ENCODE measurements at places on chromosomes 11 and 22.

GRCh38 chr11:67356864-67357561, 3.7 kb upstream of the POLD4 start:
- DNase-seq: peak; percentile 42

DNA sequence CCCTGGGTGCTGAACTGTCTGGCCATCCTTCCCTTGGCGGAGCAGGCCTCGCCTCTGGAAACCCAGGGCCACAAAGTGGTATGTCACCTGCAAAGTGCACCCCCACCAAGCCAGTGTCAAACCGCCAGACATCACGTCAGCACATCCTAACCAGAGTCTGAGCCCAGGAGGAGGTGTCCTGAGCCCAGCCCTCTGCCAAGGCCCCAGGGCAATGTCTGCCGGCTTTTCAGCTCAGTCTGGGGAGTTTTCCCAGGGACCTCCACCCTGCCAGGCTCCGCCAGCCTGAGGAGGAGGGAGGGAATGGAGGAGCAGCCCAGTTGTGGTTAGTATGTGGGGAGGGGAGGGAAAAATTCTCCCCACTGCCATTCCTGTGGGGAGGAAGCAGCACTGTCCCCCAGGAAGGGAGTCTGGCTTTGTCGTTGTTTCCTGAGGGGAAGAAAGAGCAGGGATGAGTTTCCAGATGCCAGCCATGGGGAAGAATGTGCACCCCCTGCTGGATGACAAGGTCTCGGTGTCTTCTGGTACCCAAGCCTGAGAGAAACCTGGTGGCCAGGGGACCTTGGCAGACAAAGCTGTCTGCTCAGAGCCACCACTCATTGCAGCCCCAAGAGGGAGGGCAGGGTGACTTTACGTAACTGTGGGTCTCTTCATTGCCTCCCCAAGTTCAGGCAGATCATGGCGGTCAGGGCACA, 81.4 kb upstream of the CD82 start:
- no peak for DNase-seq

DNA sequence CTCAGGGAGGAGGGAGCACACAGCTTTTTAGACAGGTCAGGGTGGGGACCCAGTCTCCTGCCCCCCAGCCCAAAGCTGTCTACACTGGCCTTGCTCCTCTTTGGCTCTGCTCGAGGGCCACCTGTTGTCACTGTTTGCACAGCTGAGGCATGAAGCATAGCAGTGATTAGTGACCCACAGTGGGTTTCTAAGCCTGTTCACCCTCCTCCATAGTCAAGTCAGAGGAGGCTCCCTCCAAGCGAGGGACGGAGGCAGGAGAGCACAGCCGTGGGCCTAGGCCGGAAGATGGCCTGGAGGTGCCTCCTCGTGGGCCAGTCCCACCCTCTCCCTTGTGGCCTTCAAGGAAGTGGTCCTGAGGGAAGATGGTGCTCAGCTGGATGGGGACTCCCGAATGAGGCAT, 241.1 kb downstream of the GRIK4 start:
- no peak for DNase-seq

GRCh38 chr11:57711414-57712255, at the start of gene MED19:
TSS of gene MED19 (minus strand) at chr11:57712215. CDS start at chr11:57712179, 36 bp downstream.
- DNase-seq: peak; percentile 50

GRCh38 chr22:46067159-46068111, 82.9 kb upstream of the PPARA start:
- no peak for DNase-seq

- DNase-seq: no peak
These were observed 9.6 kb upstream of the PTS start for GRCh38 chr11:112216561-112217105.

GRCh38 chr11:85472953-85473352, 154.2 kb downstream of the DLG2 start:
- no peak for DNase-seq

GRCh38 chr11:69791276-69792180, 16.4 kb upstream of the FGF4 start:
- no peak for DNase-seq

DNA sequence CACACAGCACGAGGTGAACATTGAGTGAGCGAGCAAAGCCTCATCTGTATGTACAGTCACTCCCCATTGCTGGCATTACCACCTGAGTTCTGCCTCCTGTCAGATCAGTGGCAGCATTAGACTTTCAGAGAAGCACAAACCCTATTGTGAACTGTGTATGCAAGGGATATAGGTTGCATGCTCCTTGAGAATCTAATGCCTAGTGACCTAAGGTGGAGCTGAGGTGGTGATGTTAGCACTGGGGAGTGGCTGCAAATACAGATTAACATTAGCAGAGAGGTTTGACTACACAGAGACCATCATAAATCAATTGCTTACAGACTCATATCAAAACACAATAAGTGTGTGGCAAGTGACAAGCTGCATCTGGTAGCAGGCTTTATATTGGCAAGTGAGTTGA, 262.5 kb upstream of the ANO5 start:
- no peak for DNase-seq

DNA sequence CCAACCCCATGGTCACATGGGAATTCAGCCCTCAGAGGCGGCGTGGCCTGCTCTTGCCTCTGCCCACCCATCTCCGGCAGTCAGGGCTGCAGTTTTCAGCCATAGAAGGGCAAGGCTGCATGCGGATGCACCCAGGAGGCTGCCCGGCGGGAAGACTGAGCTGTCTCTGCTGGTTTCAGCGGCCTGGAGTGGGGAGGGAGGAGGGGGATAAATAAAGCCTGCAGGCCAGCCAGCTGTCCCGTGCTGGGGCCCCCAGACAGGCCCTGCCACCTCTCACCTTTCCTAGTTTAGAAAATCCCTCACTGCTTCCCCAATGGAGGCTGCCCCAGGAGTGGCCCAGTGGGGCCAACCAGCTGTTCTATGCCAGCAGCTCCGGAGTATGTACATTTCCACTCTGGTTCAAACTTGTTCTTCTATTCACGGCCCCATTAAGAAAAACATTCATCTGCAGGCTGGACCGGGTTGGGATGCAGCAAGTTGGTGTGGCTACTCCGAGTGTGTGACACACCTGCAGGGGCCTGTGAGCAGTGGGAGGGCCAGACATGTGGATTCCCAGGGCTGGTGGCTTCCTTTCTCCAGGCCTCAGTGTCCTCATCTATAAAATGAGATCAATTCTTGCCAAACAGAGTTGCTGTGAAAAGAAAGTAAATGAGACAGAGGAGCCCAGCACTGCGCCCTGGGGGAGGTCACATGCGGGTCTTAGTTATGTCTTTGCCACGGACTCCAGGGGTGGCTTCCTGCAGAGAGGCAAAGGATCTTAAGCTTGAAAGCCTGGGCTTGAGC, 5.0 kb downstream of the MICALL1 start:
- DNase-seq: no peak

GRCh38 chr11:127073621-127074020, 73.1 kb upstream of the KIRREL3 start:
- no peak for DNase-seq

- no peak for DNase-seq
These were observed 26.6 kb upstream of the SCN3B start for GRCh38 chr11:123681030-123681429.

GRCh38 chr11:72080326-72081183, at the start of the genes LRRC51 and NUMA1:
TSS of gene LRRC51 (plus strand) at chr11:72080850. CDS start at chr11:72089084, 8,234 bp downstream.
TSS of gene NUMA1 (minus strand) at chr11:72080542. CDS start at chr11:72035943, 44,599 bp downstream.
- peak; percentile 96 for DNase-seq

DNA sequence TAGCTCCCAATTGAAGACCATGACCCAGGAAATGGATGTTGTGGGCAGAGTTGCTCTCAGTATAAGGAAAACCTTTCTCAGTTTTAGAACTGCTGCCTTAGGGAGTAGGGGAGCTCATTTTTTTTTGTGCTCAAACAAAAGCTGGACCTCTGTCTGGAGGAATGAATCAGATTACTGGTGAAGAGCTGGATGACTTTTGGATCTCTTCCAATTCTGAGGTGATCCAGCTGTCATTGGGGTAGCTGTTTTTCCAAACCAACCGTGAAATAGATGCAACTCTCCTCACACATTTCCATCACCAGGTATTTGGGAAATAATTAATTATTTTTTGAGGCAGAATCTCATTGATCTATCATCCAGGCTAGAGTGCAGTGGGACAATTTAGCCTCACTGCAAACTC, 251.3 kb upstream of the PLET1 start:
- no peak for DNase-seq

GRCh38 chr22:40525250-40525884, 111.2 kb downstream of the MRTFA start:
- DNase-seq: peak; percentile 48

GRCh38 chr11:83088965-83089364, 17.3 kb upstream of the RAB30 start:
- no peak for DNase-seq

- DNase-seq: no peak
These were observed 803 bp upstream of the IFT27 start for GRCh38 chr22:36776722-36777121.

GRCh38 chr11:10932976-10933375, 75.1 kb upstream of the ZBED5 start:
- no peak for DNase-seq

DNA sequence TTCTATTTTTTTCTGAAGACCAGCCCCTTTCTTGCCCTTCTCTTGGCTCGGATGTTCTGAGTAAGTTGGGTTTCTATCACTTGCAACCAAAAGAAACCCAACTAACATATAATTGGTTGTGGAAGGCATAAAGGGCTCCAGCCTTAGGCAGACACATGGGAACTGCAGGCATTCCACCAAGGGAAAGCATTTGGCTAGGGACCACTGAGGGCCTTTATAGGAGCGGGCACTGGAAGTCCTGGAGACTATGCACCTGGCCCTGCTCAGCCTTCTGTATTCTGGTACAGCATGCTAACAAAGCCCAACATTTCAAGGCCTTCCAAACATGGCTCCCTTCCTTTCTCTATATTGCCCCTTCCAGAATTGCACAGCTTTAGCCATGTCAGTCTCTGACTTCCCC, 17.6 kb upstream of the LMO1 start:
- DNase-seq: no peak

DNA sequence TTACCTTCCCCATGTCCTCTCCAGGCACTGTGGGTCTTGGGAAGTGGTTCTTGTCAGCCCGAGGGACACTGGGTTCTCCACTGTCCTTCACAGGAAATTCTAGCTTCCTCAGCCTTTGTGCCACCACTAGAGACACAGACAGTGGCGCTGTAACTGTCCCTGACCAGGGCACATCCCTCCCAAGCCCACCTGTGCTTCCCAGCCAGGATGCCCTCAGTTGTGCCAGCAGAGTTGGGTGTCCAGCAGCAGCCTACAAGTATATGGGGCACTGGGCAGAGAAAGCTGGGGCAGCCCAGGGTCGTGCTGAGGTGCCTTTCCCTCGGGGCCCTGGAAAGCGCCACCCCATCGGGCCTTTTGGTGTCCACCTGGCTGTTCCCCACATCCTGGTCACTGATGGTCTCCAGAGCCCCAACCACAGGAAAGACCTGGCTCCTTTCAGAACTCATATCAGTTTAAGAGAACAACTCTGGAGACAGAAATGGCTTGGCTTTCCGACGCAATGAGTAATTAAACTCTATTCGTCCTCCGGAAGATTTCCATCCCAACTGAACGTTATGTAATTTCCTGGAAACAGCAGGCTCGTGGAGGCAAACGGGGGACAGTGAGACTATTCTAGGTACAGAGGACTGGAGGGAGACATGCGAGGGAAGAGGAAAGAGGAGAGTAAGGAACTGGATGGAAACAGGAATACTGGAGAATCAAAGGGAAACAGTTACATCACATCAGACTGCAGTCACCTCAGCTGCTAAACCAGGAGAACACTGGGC, 28.6 kb downstream of the PPP2R1B start:
- no peak for DNase-seq

DNA sequence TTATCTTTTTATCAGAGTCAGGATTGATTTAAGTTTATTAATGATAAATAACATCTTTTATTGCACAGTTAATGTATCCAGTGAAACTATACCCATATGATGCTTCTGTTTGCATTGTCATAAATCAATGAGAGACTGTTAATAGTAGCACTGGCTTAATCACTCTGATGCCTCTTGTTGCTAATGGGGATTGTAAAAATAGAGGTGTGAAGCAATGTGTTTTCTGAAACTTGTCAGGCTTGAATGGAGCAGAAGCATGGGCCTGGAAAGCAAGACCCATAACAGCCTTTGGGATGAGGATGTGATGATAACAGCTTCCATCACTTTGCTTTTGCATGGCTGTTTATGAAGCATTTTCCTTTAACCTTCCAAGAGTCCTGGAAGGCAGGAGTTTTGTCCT, 319.7 kb downstream of the DDX10 start:
- DNase-seq: no peak

DNA sequence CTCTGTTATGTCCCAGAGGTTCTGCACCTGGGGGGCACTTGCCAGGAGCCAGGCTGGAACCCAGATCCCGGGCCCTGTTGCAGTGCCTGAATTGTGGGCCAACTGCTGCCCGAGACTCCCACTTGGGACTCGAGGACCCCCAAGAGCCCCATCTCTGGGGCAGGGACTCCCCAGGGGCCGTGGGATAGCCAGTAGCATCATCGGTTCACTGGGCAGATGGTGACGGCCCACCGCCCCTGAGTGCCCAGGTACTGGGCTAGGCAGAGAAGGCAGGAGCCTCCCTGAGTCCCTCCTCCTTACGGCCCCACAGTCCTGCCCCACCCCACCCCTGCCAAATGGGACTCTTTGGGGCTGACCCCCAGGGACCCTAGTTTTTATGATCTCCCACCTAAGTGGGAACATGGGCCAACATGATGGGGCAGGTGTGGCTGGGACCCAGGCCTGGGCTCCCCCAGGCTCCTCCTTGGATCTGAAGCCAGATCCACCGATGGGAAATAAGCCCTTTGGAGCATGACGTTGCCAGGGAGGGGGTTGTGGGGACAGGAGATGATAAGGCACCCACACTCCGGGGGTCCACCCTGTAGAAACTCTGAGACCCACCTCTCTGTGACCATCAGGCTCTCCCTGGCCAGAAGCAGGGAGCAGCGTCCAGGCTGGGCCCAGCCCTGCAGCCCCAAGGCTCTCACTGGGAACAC, 94.5 kb upstream of the FGF3 start:
- no peak for DNase-seq

DNA sequence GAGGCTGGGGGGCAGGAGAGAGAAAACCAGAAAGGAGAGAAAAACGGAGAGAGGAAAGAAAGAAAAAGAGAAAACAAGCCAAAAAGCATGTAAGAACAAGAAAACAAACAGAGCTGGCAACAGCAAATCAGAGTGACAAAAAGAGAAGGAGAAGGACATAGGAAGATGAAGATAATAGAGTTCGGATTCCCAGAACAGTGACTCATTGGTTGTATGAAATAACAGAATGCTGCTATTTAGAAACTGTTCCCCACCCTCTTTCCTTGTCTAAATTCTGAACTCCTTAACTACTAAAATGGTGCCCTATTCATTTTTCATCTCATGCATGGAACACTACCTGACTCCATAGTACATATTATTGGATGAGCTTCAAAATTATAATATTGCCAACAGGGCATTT, 317.4 kb downstream of the C11orf87 start:
- no peak for DNase-seq

DNA sequence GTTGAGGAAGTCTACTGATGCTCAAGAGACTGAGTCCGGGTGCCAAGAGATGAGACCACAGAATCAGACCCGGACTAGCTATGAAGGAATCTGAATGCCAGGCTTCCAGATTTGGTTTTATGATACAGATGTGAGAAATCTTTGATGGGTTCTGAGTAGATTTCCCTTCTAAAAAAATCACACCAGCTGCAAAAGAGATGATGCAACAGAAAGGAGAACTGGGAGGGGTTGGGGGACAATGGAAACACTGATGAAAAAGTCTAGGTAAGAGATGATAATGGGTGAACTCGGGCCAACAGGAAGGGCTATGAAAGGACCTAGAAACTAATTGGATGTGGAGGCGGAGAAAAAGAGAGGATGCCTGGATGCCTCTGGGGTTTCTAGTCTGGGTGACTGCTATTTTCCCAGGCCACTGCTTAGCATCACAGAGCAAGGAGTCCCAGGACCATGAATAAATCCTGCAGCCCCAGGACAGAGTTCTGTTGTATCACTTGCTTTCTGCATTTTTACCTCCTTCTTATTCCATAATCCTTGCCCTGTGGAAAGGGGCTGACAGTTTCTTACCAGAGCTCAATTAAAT, 115.4 kb upstream of the SEZ6L start:
- no peak for DNase-seq
